ENCODE measurements at places on chromosomes 4 and X.

GRCh38 chr4:80788798-80789197 lies 241.7 kb upstream of the BMP3 start:
- DNase-seq, result no peak

- DNase-seq, result no peak
Measured at GRCh38 chrX:64204701-64205440, 637 bp downstream of the AMER1 start.

- DNase-seq, result no peak
Measured at GRCh38 chrX:148504506-148504905, 4.1 kb downstream of the AFF2 start.

GRCh38 chrX:20116087-20116576 lies 575 bp downstream of the MAP7D2 start:
- no peak for DNase-seq

DNA sequence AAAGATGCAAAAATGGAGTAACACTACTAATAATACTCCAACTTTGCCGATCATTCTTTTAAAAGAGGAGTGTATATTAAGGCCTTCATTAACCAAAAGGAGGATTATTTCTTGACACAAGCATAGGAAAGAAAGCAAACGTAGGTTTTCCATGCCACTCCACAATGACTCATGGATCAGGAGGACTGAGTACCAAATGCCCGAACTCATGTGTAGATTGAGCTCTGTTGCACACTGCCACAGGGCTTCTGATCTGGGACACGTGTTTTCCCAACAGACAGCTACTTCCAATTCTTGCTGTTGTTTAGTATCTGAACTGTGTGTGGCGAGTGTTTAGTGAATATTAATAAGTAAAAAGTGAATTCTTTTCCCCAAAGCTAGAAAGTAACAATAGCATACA lies 131.2 kb downstream of the LDB2 start:
- DNase-seq, result no peak

GRCh38 chr4:55087009-55087912 lies 38.1 kb downstream of the KDR start:
- DNase-seq, result no peak

DNA sequence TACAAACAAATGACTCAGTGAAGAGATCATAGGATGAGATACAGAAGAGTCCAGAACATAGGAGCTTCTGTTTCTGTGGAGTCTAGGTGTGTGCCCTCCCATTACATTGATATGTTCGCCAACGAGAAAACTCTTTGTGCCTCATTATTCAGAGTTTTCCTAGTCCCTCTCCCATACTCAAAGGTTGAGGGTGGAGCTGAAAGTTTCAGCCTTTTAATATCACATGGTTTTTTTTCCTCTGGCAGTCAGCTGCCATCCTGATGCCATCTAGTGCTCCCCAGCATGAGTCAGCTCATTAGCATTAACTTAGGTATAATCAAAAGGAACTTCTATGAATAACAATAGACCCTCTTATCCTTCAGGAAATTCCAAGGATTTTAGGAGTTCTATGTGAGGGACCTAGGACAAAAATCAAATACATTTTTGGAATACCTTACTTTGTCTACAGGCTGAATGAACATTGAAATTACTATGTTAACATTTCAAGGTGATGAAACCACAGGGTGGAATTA lies 559.6 kb upstream of the AMOT start:
- no peak for DNase-seq

GRCh38 chrX:19742826-19743225 lies 144.6 kb downstream of the SH3KBP1 start:
- no peak for DNase-seq

GRCh38 chrX:28099166-28099565 lies 117.9 kb upstream of the DCAF8L1 start:
- no peak for DNase-seq

DNA sequence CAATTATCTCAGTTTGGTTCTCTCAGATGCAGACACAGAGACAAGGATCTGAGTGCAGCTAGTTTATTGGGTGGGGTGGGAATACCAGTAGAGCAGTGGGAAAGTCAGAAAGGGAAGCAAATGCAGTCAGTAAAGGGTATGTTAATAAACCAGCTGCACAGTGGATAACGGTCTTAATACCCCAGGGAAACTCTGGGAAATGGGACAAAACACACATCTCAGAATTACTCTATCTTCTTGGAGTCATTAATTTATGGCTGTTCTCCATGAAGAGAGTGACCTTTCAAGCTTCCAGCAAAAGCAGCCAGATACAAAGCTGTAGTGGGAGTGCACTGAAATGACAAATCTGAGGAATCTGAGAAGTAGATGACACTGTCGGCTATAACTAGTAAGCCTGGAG lies 73.3 kb upstream of the NALF2 start:
- DNase-seq, result no peak

DNA sequence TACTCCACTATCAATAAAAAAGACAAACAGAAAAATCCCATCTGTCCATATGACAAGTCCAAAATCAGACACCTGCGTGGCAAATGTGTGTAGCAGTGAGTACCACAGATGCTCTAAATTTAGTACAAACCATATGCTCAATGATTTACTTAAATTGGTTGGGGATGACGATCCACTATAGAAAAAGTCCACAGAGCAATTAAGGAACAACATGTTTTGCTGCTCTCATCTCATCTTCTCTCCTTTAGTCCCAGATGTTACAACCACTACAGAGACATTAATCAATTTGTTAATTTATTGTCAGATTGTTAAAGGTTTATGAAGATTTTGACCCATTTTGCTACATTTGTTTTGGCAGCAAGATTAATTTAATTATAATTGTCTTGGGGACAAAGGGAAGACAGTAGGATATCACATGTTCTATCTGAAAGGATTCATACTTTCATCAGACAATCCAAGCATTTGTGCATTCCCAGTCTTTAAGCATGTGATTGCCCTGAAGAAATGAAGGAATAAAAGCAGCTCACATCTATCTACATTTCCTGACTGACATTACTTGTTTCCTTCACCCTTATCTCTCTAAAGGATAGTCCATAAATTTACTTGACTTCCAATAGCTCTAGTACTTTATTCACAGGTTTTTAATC lies 2268.1 kb downstream of the PCDH7 start:
- DNase-seq, result no peak

GRCh38 chr4:99062120-99062519 lies 26.5 kb downstream of the ADH5 start:
- DNase-seq, result no peak

DNA sequence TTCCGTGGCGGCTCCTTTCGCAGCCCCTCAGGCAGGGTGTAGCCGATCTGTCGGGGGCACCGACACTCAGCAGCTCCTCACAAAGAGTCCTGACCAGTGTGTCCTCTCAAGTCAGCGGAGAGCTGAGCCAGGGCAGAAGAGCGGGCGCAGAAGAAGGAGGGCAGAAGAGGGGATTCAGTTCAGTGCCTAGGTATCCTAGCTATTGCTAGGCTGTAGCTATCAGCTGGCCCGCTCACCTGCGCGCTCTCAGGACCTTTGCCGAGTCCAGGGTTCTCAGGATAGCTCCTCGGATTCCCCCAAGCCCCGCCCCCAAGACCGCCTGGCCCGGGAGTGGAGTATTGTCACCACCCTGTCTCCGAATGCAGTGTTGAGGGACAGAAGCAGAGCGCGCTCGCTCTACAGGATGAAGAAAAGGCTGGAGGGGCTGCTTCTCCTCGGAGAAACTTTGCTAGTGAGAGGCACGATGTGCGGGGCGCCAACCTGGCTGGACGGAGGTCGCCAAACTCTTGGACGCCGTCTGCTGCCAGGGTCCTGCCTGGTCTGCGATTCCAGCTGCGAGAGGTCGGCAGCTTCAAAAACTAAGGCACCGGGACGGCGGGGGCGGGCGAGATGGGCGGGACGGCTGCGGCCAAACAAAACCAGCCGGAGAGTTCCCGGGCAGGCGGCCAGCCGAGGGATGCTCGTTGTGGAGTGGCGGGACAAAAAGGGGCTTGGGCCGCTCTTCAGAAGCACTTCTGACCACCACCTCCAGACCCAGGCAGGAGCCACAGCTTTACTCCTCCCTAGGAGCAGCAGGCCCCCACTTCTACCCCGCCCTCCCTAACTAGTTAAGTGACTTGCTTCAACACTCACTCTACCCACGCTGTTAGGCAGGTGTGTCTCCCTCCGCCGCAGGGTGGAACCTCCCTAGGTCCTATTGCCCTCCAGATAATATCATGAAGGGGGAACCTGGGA lies at the start of gene XKRX:
XKRX (minus strand) TSS at position 258 of the 954 bp plus-strand sequence. CDS start 613 bp downstream, outside the sequence.
- peak; percentile 2 for DNase-seq

DNA sequence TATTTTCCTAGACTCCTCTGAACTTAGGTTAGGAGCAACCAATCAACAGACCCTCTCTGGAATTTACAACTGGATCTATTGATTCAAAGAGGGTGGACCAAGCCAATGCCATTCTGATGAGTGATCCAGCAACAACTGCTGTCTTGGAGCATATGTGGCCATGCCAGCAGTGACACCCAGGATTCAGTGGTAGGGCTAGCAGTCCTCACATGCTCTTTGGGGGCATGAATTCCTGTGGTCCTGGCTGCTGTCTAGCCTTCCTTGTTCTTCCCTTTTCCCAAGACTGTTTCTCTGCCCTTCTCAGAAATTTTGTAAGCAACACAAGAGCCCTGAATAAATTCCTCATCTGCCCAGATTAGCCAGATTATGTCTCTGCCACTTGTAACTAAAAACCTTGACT lies 61.5 kb upstream of the GATB start:
- DNase-seq, result no peak

GRCh38 chrX:148979786-148980185 lies 479.4 kb downstream of the AFF2 start:
- DNase-seq, result no peak

DNA sequence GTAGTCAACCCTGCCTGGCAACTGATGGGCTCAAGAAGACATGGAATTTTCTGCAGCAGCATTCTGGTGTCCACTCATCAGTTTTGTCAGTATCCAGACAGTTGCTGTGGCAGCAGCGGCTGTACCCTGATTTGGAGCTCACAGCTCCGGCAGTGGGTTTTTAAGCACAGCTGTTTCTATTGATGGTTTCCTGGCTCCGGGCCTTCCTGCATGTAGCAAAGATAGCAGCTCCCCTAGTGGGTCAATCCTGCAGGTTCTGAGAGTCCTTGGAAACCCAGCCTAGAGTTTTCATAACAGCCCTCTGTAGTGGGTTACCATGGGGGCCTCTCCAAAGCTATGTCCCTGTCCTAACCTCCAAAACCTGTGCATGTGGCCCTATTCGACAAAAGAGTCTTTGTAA lies 84.0 kb upstream of the ATP6AP2 start:
- DNase-seq, result no peak

DNA sequence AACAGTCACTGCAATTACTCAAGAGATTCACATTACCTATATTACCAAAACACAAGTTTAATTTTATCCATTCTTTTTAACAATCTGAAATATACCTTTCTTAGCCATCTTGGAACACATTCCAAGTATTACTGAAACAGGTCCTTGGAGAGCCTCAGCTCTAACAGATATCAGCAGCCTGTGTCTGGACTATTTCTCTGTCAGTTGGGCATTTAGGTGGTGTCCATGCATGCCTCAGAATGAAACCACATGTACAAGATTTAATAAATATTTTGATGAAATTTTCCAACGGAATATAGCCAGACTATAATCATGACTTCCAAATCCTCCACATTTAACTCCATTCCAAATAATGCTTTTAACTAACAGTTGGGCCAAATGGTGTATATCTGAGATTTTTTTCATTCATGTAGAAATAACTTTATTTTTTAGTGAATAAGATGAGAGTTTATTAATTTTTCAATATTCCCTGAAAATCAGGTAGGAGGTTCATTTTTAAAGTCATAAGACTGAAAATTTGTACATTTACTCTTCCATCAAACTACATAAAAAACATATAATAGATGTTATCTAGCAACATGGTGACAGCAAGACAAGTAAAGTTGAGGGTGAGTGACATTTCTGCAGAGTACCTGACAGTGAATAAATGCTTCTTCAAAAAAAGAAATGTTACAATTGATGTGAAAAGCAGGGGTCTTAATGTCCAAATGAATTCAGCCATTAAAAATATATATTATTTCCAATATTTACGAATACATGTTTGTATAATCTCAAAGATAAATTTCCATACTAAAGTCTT lies 174.2 kb downstream of the DCHS2 start:
- DNase-seq, result no peak

- DNase-seq, result no peak
Measured at GRCh38 chr4:95539106-95539505, 9.7 kb downstream of the UNC5C start.

GRCh38 chrX:1167466-1167865 lies 45.0 kb downstream of the CRLF2 start:
- no peak for DNase-seq

DNA sequence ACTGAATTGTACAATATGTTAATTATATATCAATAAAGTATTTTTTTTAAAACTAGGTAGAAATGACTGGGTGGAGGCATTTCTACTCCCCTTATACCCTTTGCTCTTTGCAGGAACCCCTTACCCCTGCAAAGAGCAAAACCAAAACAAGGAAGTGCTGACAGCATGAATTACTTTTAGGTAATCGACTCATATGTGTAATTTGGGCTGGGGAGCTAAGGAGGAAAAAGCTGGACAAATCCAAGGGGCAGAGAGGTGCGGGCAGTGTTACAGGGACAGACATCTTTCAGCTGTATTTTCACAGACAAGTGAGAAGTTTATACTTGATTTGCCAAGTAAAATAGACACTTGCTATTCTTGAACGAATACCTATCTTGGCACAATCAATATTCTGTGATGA lies 35.5 kb downstream of the MANBA start:
- DNase-seq, result no peak

GRCh38 chr4:10091531-10092181 lies 24.9 kb downstream of the WDR1 start:
- no peak for DNase-seq

GRCh38 chrX:110252711-110253110 lies 65.2 kb downstream of the AMMECR1 start:
- DNase-seq, result no peak

DNA sequence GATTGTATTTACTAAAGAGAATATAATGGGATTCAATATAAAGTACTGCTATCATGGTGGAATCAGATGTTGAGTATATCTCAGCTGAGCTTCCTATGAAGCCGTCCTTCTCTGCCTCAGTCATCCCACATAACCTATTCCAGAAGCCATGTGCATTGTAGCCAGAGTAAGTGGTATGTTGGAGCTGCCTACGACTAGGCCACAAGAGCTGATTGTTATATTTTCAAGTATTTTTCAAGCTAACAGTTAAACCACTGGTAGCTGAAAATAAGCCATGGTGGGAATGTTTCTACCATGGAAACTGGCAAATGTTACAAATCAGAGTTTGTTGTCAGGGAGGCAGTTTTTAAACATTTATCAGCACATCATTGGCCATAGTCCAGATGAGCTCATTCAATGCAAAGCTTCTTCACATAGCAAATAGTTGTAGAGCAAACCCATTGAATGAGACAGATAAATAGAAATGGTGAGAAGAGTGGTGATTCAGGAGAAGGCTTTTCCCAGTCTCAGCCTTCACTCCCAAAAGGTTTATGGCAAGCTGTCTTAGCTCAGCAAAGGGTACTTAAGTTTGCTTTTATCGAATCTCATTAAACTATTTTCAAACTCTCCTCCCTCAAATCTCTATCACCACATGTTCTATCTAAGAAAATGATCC lies 436.4 kb downstream of the PCDH19 start:
- DNase-seq, result no peak

- DNase-seq, result no peak
Measured at GRCh38 chrX:136598631-136599030, 49.3 kb upstream of the CD40LG start.
